ENCODE measurements at places on chromosomes 3 and 15.

GRCh38 chr15:51736069-51736468 lies 1.4 kb downstream of the LYSMD2 start:
- DNase-seq, result peak; percentile 46

DNA sequence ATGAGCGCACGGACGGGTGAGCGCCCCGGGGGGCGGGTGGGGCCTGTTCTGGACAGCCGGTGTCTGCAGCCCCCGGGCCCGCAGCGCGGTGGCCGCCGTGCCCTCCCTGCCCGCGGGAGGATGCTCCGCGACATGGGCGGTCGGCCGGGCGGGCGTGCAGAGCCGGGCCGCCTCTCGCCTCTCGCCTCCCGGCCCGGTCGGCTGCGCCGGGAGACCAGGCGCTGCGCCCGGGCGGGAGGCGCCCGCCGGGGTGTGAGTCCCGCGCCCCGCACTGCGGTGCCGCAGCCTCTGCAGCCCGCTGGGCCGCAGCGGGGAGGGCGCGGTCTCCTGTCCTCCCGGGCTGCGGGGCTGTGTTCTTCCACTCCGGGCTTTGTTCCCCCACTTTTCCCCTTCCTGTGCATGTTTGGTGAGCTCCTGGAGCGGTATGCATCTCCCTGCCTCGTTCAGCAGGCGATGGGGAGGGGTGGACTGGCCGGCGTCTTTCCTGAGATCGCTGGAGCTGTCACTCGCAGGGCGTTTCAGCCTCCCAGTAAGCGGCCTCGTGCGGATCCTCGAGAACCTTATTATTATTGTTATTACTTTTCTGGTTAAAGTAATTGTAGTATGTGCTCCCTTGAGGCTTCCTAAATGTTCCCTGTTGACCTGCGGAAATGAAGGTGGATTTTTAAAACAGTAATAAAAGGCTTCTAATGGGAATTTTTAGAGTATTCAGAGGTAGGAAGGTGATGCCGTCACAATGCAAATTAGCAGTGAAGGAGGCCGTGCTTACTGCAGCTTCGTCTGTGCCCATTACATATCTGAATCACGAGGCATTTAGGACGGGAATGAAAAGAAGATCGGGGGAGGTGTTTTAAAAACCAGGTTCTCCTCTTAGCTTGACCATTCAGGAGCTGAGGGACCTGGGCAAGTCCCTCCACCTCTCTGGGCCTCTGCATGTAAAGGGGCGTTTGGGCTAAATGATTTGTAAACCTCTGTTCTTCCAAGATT lies 593 bp downstream of the TMOD2 start:
- peak; percentile 56 for DNase-seq

DNA sequence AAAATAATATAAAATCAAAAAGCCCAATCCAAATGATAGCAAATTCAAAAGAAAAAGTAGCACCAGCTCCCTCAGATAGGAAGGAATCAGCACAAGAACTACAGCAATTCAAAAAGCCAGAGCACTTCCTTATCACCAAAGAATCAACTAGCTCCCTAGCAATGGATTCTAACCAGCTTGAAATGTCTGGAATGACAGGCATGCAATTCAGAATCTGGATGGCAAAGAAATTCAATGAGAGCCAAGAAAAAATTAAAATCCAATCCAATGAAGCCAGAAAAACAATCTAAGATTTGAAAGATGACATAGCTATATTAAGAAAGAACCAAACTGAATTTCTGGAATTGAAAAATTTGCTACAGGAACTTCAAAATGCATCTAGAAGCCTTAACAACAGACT lies 1334.4 kb upstream of the ALCAM start:
- DNase-seq, result no peak

DNA sequence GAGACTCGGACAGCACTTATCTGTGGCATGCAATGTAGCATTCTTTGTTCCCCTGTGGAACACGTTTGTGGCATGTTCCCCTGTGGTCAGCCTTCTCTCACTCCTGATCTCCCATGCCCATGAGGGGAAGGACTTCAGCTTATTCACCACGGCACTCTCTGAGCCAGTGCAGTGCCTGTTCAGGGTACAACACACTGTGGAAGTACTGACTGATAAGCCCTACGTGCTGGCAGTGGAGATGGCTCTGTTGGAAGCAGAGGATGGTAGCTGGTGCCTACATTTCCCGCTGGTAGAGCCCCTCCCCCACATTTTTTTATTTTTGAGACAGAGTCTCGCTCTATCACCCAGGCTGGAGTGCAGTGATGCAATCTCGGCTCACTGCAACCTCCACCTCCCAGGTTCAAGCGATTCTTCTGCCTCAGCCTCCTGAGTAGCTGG lies 43.5 kb upstream of the ETV5 start:
- no peak for DNase-seq

DNA sequence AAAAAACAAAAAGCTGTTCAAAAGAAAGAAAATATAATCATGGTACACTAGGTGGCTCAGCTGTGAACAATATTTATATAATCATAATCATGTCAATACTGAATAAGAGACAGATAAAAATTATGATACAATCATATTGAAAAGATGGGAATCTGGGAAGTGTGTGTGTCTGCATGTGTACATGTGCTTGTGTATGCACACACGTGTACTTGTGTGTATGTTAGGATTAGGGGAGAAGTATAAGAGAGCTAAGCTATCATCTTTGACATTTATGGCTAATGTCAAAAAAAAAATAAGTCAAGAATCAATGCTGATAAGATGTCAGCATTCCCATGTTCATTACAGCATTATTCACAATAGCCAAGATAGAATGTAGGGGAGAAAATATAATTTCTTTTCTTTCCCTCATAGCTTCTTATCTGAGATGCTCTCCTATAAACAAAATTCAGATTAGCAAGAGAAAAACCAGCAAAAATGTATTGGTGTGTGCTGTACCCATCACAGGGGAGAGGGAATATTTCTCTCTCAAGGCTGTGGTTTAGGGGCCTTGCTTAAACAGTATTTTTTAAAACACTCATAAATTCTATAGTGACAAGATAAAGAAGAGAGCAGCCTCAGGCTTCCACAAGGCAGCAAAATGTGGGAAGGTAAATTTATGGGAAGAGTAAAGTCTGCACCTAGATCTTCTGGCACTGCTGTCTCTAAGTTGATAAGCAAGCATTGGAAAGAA lies 63.4 kb upstream of the ITGA11 start:
- DNase-seq, result no peak

GRCh38 chr3:194282436-194283122 lies 68.5 kb downstream of the CPN2 start:
- no peak for DNase-seq

Measured in GM20000 (cell line).